Inflammatory macrophage treated with lipopolysaccharide for 1 hour (primary cell): ENCODE measurements at places on chromosomes 5 and 9.
A peak's percentile ranks its signal among the peaks of the same experiment; 100 is the strongest.

DNA sequence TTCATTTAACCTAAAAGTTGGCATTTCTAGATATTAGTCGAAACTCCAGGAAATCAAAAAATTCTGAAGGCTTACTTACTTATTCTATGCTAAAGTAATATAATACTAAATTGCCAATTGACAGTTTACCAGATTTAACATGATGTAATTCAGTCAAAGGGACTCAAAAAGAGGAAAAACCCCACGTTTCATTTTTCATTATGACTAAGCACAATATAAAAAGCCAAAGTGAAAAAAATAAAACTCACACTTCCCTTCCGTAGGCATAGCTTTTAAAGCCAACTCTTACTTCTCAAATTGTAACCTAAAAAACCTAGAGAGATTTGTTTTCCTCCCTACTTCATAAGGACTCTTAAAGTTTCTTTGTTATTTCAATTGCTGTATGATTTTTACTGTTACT, 146.6 kb downstream of the RAPGEF6 start:
- peak; percentile 94 for DNase-seq

- DNase-seq: no peak
Measured at GRCh38 chr5:74113927-74114326, 487.9 kb downstream of the ARHGEF28 start.

DNA sequence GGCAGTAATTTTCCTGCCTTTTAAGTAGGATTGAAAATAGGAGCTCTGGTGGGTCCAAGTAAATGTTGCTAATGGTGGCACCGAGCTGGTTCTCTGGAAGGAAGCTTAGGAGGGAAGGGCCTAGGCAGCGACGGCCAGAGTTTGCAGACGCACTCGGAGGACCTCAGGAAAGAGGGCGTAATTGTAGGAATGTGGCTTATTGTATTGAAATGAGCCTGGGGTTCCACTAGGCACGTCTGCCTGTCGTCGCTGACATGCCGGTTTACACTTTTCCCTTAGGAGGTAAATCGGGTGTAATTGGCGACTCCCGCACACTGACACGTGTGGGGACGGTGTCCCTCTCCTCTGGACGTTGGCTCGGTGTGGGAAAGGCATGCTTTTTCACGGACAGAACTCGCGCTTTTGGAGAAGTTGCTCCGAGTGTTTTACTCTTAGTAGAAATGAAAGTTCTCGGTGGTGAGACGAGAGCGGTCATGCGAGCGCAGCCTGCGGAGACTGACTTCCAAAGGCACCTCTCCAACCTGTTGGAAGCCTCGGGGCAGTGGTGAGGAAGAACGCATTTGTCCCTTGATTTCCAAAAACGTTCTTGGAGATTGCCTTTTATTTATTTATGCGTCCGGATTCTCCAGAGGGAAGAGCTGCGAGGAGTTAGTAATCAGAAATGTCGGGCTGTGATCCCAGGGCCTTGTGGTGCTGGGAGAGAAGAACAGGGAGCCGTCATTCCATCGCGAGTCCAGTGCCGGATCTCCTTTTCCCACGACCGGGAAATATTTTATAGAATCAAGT, 1.3 kb downstream of the NR4A3 start:
- peak; percentile 23 for DNase-seq

GRCh38 chr9:83449166-83449565, 89.0 kb downstream of the FRMD3 start:
- no peak for DNase-seq

- no peak for DNase-seq
Measured at GRCh38 chr5:136793300-136793699, 428.0 kb upstream of the TRPC7 start.

DNA sequence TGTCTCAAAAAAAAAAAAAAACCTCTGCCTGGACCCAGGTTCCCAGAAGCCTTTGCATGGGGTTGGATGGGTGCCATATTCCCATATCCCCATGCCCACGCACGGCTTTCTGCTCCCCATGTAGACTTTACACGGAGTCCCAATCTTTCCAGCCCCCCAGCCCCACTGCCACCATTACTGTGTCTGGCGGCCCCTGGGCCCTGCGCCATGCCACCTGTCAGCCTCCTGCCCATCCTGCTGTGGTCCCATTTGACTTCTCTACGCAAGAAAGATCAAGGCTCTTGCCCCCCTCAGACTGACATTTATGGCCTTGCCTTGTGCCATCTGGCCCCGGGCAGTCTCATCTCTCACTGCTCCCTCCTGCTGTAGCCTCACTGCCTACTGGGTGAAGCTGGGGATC, 6.5 kb upstream of the AK1 start:
- DNase-seq: no peak

DNA sequence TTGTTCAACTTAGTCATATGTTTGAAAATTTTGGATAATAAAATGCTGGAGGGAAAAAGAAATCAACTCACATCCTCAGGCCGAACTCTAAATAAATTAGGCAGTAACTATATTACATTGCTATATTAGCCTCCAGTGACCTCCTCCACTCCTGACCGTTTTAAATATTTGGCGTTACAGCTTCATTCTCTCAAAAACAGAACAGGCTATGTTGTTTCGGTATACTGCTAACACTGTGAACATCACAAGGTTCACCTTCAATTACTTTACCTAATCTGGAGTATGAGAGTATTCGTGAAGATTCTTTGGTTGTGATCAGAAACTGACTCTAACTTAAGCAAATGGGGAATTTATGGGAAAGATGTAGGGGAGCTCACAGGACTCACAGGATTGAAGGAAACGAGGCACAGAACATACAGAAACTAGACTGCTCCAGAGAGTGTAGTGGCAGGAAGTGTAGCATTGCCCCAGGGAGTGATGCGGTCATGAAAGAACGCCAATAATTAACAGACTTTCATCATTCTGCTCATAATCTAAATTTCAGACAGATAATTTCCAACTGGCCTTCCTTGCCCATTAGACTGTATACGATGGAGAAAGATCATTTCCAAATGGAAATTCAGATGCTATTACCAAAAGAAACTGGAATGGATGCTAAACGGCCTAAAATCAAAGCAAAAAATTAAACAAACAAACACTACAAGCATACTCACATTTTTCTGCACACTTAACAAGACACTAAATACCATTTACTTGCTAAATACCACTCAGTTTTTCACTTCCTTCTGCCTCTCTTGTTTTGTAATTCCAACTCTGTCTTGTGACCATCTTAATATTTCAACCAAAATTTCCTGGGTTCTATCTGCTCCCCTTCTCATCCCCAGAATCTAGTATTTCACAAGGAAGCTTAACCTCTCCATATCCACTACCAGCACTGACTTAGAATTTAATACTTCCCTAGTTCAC, 110.1 kb upstream of the LPAR1 start:
- DNase-seq: peak; percentile 41
